Osteoblast (primary cell): ENCODE measurements at places on chromosomes 3 and 15. TPM values are rescaled to one million over a fixed set of nuclear protein-coding genes. Genes with fewer than 3 reads are reported as not detected.

CCR9 gene
- total RNA-seq, result not detected in 2 replicates

IL5RA gene
- not detected in 2 replicates for total RNA-seq

GP9 gene
- total RNA-seq, result not detected in 2 replicates

CMTM8 gene
- 1.4 and 4.4 TPM in 2 replicates for total RNA-seq

BNIP2 gene
- 129 and 161 TPM in 2 replicates for total RNA-seq

PTH1R gene
- total RNA-seq, result 0.29 and 0.36 TPM in 2 replicates

LMAN1L gene
- total RNA-seq, result under 0.01 TPM in 1 of 2 replicates, not detected in the other

PLSCR5 gene
- total RNA-seq, result not detected in 2 replicates
